Stimulated activated CD4-positive, alpha-beta T cell treated with anti-CD3 and anti-CD28 coated beads, Interleukin-1b, Interleukin-23, amount 100 ng/mL, for 24 hours (primary cell): ENCODE measurements at places on chromosomes 3 and 15.

- no peak for DNase-seq
These were observed 190.3 kb upstream of the PFN2 start for GRCh38 chr3:150161011-150161410.

DNA sequence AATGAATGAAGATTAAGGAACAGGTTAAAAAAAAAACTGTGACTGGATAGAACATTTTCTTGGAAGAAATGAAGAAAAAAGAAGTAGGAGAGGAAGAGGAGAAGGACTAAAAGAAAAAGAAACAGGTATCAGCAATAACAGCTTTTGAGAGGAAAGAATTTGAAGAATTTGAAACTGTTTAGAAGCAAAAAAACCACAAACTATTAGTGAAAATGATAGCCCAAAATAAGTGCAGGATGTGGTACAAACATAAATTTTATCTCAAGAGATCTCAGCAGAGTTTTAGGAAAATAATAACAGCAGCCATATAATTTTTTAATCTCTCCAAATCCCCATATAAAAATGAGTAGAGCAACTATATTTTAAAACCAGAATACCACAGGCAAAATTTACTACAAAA is 8.8 kb upstream of the A4GNT start:
- no peak for DNase-seq

GRCh38 chr3:46721009-46721408 is 3.3 kb upstream of the PRSS50 start:
- no peak for DNase-seq

DNA sequence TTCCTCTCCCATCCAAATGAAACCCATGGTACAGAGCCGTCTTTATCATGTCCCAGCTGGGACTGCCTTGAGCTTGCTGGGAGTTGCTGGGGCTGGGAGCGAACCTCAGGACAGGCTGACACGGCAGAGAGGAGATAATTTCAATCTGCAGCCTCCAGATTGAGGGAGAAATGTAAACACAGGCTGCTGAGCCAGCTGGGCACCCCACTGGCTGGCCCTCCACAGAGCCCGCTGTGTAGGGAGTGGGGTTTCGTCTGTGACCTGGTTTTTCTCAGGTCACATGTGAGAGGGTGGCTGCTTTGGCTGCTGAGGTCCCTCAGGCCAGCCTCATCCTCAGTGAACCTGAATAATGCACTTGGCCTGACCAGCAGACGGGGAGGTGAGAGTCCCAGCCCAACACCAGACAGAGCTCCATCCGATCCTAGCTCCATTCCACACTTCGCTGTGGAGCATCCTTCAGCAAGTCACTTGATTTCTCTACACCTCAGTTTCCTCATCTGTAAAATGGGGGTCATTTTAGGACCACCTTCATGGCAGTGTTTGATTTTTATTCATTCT is 121.6 kb upstream of the MRPS22 start:
- DNase-seq = no peak

DNA sequence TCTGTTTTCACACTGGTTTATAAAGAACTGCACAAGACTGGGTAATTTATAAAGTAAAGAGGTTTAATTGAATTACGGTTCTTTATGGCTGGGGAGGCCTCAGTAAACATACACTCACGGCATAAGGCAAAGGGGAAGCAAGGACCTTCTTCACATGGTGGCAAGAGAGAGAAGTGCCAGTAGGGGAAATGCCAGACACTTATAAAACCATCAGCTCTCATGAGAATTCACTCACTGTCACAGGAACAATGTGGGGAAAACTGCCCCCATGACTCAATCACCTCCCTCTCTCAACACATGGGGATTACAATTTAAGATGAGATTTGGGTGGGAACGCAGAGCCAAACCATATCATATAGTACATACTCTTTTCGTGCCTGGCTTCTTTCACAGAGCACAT is 42.4 kb downstream of the MAP2K1 start:
- DNase-seq = no peak

DNA sequence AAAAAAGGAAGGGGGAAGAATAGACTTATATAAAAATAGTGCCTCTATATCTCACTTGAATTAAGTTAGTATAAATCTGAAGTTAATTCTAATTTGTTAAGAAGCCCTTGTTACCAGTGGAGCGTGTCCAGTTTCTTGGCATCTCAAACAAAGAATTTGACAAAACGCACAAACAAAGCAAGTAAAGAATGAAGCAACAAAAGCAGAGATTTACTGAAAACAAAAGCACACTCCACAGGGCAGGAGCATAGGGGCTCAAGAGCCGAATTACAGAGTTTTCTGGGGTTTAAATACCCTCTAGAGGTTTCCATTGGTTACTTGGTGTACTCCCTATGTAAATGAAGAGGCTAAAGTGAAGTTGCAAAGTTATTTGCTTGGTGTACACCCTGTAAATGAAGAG is 34.0 kb upstream of the GK5 start:
- no peak for DNase-seq

DNA sequence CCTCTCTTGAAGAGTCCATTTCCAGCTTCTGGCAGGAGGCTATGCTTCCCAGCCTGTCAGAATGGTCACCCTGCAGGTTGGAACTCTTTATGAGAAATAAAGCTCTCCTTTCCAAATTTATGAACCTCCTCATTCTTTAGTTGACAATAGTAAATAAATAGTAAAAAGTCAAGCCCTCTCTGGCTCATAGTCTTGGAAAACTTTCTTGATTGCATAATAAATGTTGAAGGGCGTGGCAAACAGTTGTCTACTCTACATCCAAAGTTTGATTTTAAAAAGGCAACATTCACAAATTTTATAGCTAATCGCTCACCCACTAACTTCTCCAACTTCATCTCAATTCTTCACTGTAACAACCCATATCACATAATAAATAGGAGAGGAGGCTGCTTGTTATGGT is 58.8 kb downstream of the MCF2L2 start:
- DNase-seq = no peak

- no peak for DNase-seq
These were observed 1162.6 kb downstream of the ROBO1 start for GRCh38 chr3:78605178-78605577.

- no peak for DNase-seq
These were observed 29.6 kb upstream of the NFKBIZ start for GRCh38 chr3:101819649-101820206.

DNA sequence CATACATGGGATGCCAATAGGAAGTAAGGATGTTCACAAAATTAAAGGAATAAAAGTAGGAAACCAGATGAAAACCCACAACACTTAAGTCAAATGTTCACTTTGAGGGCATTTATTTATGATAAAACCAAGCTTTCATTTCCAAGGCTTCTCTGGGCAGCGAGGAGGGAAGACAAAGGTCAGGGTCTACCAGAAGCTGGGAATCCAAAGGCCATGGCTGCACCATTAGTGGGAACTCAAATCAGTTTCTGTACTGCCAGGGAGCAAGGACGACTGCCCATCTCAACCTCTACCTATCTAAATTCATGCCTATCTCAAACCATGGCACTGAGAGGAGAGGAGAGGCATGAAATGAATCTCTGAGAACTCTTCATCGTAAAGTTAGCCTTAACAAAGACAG is 22.6 kb downstream of the PBRM1 start:
- no peak for DNase-seq

- DNase-seq = no peak
These were observed 165.6 kb downstream of the XXYLT1 start for GRCh38 chr3:195105389-195105788.

- no peak for DNase-seq
These were observed 370.4 kb upstream of the CDIN1 start for GRCh38 chr15:36208868-36209582.

DNA sequence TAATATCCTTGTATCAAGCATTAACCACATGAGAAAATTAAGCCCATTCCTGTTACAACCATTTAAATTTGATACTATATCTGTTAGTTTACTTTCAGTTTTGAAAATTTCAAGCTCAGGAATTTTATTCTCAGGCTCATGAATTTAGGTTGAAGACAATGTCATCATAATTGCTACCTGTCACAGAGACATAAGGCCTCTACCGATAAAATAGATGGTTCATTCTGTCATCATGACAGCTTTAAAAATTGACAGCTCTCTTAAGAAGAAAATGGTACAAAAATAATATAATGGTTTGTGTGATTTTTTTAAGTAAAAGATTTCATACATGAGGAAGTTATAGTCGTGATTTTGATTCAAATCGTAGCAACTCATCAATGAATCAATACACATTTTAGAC is 1003.2 kb downstream of the ROBO1 start:
- DNase-seq = no peak

DNA sequence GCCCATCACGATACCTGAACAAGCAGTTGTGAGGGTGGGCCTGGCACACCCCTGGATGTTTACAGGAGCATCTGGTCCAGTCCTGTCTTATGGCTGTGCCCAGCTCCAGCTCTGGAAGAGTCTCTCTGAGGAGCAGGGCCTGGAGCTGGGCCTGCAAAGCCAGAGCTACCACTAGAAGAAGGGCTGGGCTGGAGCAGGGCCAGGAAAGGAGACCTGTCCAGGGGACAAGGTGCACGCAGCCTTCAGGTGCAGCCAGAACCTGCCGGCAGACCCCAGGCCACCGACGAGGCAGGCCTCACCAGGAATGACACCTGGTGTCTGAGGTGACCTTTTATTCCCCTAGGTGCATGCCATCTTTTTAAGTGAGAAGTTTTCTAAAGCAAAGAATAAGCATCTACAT is 8.4 kb upstream of the BCL2L10 start:
- no peak for DNase-seq

DNA sequence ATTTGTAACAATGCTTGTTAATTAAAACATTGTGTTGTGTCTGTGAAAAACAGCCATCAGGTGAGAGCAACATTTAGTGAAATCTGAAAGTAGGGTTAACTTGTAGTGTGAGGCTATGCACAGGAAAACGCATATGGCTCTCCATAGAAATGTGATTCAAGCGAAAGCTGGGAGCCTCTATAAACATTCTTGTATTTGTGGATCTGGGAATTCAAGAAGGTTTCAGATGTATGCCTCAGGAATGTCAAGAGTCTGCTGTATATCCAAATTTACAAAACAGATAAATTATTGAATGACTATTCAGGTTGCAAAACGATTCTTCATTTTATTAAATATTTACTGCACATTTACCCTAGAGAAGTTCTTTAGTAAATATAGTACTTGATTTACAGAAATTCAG is 166.0 kb downstream of the THSD4 start:
- no peak for DNase-seq

- no peak for DNase-seq
These were observed 7.8 kb downstream of the FSD2 start for GRCh38 chr15:82798104-82798503.

- no peak for DNase-seq
These were observed 56.8 kb upstream of the TPM1 start for GRCh38 chr15:62985768-62986167.

DNA sequence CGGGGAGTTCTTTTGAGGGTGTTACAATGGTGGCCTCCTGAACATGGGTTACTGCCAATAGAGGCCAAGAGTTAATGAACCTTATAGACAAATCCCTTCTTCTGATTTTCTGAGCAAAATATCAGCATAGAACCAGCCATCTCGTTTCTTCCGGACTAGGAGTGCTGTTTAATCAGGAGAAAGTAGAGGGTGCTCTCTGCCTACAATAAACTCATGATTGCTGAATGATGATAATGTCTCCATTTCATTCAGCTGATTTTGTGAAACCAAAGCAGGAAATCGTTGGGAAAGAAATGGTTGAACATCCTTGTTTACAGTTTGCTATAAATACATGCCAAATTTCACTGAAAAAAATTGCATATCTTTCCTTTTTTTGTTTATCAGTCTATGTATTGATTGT is 142.8 kb upstream of the PLSCR5 start:
- DNase-seq = no peak

GRCh38 chr3:159789742-159790635 is 198.6 kb upstream of the IL12A start:
- DNase-seq = no peak

GRCh38 chr3:14563946-14564539 is 23.9 kb upstream of the GRIP2 start:
- no peak for DNase-seq

- no peak for DNase-seq
These were observed 749.8 kb upstream of the SGO1 start for GRCh38 chr3:20935791-20936190.

GRCh38 chr15:55494931-55495330 is 13.1 kb downstream of the DNAAF4 start:
- no peak for DNase-seq

DNA sequence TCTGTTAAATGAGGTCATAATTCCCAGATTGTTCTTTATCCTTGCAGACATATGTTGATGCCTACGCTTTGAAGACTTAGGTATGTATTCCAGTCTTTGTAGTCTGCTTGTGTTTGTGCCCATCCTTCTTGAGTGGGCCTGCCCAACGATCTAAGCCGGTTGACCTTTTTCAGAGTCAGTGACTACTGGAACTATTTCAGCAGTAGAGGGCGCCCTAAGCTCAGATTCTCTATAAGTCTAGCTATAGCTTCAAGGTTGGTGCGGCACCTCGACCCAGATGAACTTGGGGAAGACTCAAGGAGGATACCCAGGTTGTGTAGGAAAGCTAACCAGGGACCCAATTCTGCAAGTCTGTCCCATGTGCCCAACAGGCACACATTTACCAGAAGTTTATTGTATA is 228.8 kb upstream of the PPP2R3A start:
- no peak for DNase-seq

GRCh38 chr3:4778119-4778518 is 201.1 kb upstream of the BHLHE40 start:
- DNase-seq = no peak

DNA sequence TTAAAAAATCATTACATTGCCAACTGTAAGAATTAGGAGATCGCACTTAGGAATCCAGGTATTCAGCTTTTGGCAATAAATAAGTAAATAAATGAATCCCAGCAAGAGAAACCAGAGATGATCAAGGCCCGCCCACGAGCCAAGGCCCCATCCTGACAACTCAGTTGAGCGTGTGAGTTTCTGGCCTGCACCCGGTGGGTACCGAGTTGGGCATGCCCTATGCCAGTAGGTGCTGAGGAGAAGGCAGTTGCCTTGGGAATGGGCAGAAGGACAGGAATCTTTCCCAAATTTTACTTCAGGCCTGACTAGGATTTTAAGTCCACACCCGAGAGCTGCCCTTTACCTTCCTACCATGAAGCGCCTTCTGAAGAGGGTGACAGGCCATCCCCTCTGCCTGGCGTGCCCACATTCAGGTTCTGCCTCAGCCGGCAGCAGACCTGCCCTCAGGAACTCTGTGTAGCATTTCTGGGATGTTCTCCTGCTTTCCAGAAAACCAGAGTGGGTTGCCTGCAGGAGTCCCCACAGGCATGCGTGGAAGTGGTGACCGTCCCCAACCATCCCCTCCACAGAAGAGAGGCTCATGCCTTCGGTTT is 99.3 kb upstream of the ALDH1A3 start:
- no peak for DNase-seq

DNA sequence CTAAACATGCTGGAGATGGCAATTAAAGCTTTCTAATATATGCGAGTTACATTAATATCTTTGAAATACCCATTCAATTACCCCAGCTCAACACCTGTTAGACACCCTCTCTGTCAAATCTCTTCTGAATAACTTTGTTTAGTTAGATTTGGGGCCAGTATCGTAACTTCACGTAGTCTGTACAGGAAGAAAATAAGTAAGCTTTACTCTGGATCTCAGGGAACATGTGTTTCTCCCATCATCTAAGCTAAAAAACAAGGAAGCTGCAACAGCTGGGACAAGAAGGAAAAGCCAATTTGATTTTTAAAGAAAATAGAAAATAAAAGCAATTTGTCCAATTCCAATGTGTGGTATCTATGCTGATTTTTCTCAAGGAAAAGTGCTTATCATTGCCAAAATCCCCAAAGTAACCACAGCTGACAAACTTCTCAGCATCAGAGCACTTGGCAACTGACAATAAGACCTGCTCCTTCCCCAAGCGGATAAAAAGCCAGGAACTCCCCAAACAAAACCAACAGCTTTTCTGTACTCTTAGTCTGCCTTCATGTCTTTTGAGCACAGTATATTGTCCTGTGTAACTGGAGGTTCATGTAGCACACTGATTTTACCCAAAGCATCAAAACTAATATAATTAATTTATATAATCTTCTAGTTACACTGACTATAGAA is 279.1 kb downstream of the ZBTB20 start:
- DNase-seq = no peak
